Aortic smooth muscle cell (primary cell): ENCODE measurements at places on chromosomes 12 and 14. TPM values are rescaled to one million over a fixed set of nuclear protein-coding genes. Genes with fewer than 3 reads are reported as not detected.

RAD9B gene
- 0.56 and 1.2 TPM in 2 replicates for total RNA-seq

LHX5 gene
- not detected in 2 replicates for total RNA-seq

NRL gene
- 0.75 and 0.79 TPM in 2 replicates for total RNA-seq

CLEC6A gene
- total RNA-seq = not detected in 2 replicates

PLEKHD1 gene
- 0.06 TPM in 1 of 2 replicates, not detected in the other for total RNA-seq

TEX22 gene
- 0.13 and 0.37 TPM in 2 replicates for total RNA-seq
